ENCODE measurements at places on chromosomes 16 and 17.

DNA sequence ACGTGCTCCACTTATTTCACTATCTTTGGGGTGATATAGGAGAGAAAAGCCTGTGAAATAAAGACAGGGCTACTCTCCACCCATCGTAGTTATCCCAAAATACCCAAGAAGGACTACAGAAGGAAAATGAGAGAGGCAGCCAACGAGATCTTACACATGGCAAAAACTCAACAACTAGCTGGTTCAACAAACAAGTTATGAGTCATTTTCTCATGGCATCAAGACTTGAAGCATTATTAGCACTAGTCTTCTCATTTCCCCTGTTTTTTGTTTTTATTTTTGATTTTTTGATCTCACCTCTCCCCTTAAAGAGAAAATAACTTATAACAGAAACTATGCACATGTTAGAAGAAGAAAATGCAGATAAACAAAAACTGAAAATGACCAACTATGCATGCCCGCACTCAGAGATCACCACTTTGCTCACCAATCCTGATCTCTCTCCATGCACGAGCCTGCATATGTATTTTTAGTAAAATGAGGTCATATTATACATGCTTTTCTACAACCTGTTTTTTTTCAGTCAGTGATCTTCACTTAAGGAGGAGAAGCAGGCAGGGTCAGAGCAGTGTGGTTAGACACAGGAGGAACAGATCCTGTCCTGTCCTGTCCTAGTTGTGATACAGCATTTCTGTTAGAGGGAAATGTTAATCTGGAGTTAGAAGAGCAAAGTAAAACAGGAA is 22.8 kb downstream of the FAM117A start:
- DNase-seq = no peak

- no peak for DNase-seq
These were observed 5.0 kb upstream of the DNASE1L2 start for GRCh38 chr16:2231016-2231931.

GRCh38 chr16:1193825-1194581 is 31.1 kb downstream of the TPSG1 start:
- no peak for DNase-seq

DNA sequence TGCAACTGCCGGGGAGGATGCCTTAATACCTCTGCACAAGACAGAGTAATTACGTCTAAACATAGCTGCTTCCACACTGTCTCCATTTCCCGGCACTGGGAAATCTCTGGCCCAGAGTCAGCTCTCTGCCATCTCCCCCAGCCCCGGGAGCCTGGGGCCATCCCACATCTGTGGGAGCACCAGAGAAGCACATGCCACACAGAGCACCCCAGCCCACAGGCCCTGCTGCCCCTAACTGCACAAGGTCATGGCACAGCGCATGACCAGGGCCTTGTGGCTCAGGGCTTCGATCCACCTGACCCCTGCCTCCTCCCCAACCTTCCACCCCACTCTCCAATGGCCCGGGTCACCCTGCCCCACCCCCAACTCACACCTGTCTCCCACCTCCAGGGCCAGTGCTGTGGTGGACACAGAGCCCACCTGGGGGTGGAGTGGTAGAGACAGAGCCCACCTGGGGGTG is 36.6 kb upstream of the RBFOX3 start:
- DNase-seq = no peak

DNA sequence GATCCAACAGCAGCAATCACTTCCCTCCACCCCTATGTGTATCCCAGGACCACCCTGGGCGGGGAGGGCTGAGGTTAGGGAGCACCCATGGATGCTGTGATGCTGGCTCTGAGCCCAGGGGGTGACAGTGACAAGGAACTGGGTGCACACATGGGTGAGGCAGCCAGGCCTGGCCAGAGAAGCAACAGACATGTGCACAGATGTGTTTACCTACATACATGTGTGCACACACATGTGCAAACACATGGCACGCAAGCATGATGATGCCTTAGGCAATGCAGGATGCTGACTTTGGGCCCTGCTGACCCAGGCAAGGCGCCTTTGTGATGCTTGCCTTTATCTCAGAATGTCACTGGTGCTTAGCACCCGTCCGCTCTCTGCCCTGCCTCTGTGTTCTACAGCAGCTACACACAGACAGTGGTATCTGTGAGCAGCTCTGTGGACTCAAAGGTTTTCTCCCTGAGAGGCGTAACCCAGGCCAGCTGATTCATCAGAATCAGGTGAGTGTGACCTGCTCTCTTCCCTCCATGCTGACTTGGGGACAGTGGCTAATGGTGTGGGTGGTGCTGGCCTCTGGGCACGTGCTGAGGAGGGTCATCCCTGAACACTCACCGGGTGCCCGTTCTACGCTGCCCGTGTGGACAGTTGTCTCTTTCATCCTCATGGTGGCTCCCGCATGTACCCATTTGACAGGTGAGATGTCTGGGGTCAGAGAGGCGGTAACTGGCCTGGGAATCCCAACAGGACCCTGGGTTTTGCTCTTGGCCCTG is 38.5 kb upstream of the KSR1 start:
- no peak for DNase-seq
